Heart right ventricle (tissue), 16 donors: ENCODE measurements at places on chromosomes 7 and 10. TPM values are rescaled to one million over a fixed set of nuclear protein-coding genes. Genes with fewer than 3 reads are reported as not detected.
A peak's percentile ranks its signal among the peaks of the same experiment; 100 is the strongest.

GRCh38 chr10:34334908-34335307 is 480.2 kb downstream of the PARD3 start:
- no peak for DNase-seq
- no peak overlapping the region for H3K4me3 ChIP-seq
- H3K4me1 ChIP-seq = no peaks in the 10 kb centered on the region
- no peaks in the 10 kb centered on the region for H3K27me3 ChIP-seq
- peaks cover 25% of the 10 kb centered on the region for H3K36me3 ChIP-seq

TACR2 gene
- 0.15 TPM for total RNA-seq

- DNase-seq = peak; percentile 7
- no peak overlapping the region for H3K27ac ChIP-seq
- no peaks in the 10 kb centered on the region for H3K4me1 ChIP-seq
- no peaks in the 10 kb centered on the region for H3K27me3 ChIP-seq
These were observed 980.0 kb downstream of the DNAJB9 start for GRCh38 chr7:109549471-109550193.

DNA sequence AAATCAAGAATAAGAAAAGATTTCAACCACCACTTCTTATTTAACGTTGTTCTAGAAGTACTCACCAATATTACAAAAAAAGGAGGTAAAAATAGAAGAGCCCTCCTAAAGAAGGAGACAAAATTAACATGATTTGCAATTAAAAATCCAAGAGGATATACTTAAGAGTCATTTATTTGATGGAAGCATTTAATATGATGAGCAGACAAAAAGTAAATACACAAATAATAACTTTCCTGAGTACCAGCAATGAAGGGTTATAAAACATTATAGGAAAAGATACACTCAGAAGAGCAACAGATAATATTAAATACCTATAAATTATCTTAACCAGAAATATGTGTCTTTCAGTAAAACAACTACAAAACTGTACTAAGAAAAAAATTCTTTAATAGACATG is 106.9 kb upstream of the STK17A start:
- H3K27ac ChIP-seq = no peak overlapping the region
- no peaks in the 10 kb centered on the region for H3K36me3 ChIP-seq
- no peak for DNase-seq
- H3K4me1 ChIP-seq = no peaks in the 10 kb centered on the region
- H3K4me3 ChIP-seq = no peak overlapping the region
- H3K27me3 ChIP-seq = no peaks in the 10 kb centered on the region

DNA sequence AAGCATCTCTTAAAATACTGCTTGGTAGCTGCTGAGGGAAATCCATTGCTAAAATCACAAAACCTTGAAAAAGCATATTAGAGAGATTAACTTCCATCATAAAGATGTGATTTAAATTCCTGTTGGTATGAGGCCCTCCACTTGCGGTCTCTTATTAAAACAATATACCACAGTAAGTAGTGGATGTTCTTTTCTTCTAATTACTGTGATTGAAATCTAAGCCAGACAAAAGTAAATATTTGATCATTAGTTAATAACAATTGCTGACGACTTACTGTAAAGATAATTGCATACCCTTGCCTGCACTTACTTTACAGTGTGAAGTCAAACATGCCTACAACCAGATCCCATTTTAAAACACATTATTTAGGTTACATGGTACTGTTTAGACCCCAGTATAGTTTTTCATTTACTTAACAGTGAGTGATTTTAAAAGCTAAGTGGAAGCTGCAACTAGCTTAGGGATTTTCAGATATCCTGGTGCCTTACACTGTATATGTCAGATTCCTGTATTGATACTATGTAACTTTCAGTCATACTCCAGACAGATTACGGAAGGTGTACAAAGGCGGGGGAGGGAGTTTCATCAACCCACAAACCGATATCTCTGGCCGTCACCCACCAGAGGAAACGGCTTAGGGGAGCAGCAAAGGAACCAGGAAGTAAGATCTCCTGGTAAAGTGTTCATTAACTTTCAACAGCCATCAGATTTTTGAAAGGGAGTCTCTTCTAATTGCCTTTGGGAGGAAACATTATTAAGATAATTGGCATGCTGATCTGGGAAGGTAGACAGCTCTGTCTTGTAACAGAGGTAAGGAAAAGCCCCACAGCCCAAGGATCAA is 986 bp downstream of the NRP1 start:
- H3K27ac ChIP-seq = peak overlapping the region; percentile 95
- no peak for DNase-seq
- peak overlapping the region; percentile 82 for H3K4me3 ChIP-seq
- peaks cover 34% of the 10 kb centered on the region for H3K4me1 ChIP-seq

- no peaks in the 10 kb centered on the region for H3K27me3 ChIP-seq
- no peaks in the 10 kb centered on the region for H3K4me1 ChIP-seq
- H3K4me3 ChIP-seq = no peak overlapping the region
- no peaks in the 10 kb centered on the region for H3K36me3 ChIP-seq
These were observed 18.2 kb downstream of the ANLN start for GRCh38 chr7:36407636-36408550.

DNA sequence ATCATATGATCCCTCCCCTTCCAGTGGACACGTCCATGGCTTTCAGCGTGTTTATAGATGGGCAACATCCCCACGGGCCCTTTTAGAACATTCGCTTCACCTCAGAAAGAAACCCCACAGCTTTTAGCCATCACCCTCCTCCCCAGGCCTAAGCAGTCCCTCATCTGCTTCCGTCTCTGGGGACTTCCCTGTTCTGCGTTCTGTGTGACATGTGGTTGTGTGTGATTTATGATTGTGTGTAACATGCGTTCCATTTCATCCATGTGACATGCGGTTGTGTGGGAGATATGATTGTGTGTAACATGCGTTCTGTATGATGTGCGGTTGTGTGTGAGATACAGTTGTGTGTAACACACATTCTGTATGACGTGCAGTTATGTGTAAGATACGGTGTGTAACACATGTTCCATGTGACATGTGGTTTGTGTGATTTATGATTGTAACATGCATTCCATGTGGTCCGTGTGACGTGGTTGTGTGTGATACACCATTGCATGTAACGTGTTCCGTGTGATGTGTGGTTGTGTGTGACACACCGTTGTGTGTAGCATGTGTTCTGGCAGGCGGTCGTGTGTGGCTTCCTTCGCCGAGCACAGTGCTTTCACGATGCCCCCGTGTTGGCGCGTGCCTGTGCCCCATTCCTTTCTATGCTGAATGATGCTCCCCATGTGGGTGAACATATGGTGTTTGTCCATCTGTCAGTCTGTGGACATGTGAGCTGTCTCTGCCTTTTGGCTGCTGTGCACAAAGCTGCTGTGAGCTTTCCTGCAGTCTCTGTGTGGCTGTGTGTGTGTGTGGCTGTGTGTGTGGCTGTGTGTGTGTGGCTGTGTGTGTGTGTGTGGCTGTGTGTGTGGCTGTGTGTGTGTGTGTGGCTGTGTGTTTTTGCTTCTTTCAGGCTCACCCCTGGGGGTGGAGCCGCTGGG is 26.2 kb downstream of the PWWP2B start:
- DNase-seq = peak; percentile 11
- no peak overlapping the region for H3K4me3 ChIP-seq
- H3K36me3 ChIP-seq = no peaks in the 10 kb centered on the region
- H3K27me3 ChIP-seq = no peaks in the 10 kb centered on the region
- peak overlapping the region; percentile 94 for H3K27ac ChIP-seq

GRCh38 chr10:86364491-86365345 is 1.9 kb downstream of the GRID1 start:
- H3K27me3 ChIP-seq = peaks cover 7% of the 10 kb centered on the region
- no peak for DNase-seq
- peaks cover 29% of the 10 kb centered on the region for H3K4me1 ChIP-seq
- no peaks in the 10 kb centered on the region for H3K36me3 ChIP-seq
- H3K27ac ChIP-seq = no peak overlapping the region

GRCh38 chr10:8637640-8638039 is 583.2 kb downstream of the GATA3 start:
- no peaks in the 10 kb centered on the region for H3K36me3 ChIP-seq
- DNase-seq = no peak
- H3K4me3 ChIP-seq = no peak overlapping the region
- no peak overlapping the region for H3K27ac ChIP-seq
- H3K27me3 ChIP-seq = no peaks in the 10 kb centered on the region
- H3K4me1 ChIP-seq = no peaks in the 10 kb centered on the region

DNA sequence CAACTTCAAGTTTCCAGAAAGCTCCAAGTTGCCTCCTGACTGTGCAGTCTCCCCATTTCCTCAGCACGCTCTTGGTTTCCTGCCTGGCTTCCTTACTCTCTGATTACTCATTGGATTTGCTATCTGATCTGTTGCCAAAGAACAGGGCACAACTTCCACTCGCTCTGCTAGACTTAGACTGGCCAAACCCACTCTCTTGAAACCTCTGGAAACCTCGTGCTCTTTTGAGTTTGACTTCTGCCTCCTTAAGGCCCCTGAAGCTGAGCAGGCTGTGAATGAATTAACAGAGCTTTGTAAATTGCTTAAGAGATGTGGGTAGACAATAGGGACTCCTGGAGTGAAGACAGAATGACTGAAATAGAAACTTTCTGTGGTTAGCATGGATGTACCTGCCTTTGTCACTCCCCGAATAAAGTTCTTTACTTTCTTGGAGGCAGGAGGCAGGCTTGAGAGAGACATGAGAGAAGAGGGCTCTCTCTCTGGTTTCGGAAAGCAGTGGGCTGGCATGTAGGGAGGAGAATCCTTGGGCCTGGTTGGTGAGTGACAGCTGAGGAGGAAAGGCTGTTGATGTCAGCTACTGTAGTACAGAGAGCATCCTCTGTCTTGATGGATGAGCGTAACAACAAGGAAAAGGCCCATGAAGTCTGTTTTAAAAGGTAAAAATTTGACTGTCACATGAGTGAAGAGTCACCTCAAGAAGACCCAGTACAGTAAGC is 70.8 kb downstream of the CHN2 start:
- no peak overlapping the region for H3K4me3 ChIP-seq
- H3K27me3 ChIP-seq = no peaks in the 10 kb centered on the region
- DNase-seq = no peak
- H3K36me3 ChIP-seq = no peaks in the 10 kb centered on the region
- no peaks in the 10 kb centered on the region for H3K4me1 ChIP-seq

DNA sequence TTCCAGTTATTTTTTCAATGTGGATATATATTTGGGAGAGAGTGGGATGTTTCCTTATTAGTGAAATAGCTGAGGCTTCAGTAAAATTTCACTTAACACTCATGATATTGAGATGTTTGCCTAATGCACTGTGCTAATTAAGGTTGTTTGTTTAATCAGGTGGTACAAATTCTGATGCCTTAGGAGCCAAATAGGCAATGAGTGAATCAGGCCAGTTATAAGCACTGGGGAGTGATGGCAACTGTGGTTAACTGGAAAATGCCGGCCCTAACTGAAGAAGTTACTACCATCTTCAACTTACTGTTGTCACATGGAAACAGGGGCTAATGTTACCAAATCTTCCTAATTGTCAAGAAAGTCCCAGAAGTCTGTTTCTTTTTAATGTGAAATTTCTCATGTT is 32.0 kb downstream of the VCL start:
- H3K36me3 ChIP-seq = peaks cover 7% of the 10 kb centered on the region
- no peak overlapping the region for H3K4me3 ChIP-seq
- peaks cover 54% of the 10 kb centered on the region for H3K4me1 ChIP-seq
- H3K27me3 ChIP-seq = no peaks in the 10 kb centered on the region
- DNase-seq = no peak

OR9A2 gene
- not detected for total RNA-seq

DNA sequence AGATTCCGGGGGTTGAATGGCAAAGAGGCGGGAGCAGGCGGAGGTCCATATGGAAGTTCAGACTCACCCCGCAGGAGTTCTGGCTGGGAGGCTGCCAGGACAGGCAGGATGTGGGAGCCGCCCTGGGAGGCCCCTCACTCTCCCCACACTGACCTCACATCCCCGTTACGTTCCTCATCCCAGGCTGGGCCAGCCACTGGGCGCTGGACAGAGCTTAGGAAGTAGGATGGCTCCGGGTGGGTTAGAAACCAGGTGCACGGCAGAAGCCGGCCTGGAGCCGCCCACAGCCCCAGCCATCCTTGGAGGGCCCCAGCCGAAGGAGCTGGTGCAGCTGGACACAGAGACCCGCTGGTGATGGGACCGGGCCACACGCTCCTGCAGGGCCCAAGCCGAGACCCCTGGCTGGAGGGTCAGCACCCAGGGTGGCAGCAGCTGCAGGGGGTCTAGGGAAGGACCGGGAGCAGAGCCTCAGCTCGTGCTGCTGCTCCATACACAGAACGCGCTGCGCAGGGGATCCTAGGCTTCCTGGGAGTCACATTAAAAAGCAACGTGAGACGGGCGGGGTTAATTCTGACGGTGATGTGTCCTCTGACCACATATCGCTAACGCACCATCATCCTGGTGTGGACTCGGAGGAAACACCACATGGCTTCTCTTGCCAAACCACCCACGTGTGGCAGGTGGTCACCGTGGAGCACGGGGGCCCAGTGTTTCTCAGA is 98.6 kb upstream of the DIP2C start:
- no peaks in the 10 kb centered on the region for H3K36me3 ChIP-seq
- H3K4me1 ChIP-seq = peaks cover 13% of the 10 kb centered on the region
- H3K27ac ChIP-seq = no peak overlapping the region
- H3K27me3 ChIP-seq = peaks cover 16% of the 10 kb centered on the region
- peak overlapping the region; percentile 20 for H3K4me3 ChIP-seq
- DNase-seq = no peak

- H3K27ac ChIP-seq = peak overlapping the region; percentile 15
- H3K4me3 ChIP-seq = no peak overlapping the region
- no peak for DNase-seq
- H3K36me3 ChIP-seq = no peaks in the 10 kb centered on the region
- H3K4me1 ChIP-seq = peaks cover 23% of the 10 kb centered on the region
- H3K27me3 ChIP-seq = no peaks in the 10 kb centered on the region
These were observed 169.0 kb downstream of the MAD1L1 start for GRCh38 chr7:2063563-2064260.
